ENCODE measurements at places on chromosomes 13 and 19.

DNA sequence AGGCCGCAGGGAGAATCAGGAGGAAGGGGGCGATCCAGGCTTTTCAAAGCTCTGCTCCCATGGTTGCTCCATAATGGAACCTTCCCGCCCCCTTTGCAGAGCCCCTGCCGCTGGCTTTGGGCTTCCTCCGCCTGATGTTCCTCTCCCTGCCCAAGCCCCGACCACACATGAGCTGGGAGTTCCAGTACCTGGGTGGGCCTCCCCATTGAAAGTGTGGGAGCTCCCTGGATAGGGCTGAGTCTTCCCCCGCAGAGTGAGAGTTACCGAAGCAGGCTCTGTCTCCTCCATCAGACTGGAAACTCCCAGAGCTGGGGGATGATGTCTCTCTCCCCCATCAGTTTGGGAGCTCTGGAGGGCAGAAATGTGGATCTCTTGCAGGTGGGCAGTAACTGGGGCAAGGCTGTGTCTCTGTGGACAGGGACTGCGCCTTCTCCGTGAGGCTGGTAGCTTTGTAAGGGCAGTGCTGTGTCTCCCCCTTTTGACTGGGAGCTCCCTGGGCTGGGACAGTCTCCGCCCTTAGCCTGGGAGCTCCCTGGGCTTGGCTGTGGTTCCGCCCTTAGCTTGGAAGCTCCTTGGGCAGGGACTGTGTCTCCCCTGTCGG is 722 bp downstream of the DCAF15 start:
- DNase-seq, result no peak

GRCh38 chr13:101490406-101491015 is 38.0 kb downstream of the ITGBL1 start:
- DNase-seq, result no peak

DNA sequence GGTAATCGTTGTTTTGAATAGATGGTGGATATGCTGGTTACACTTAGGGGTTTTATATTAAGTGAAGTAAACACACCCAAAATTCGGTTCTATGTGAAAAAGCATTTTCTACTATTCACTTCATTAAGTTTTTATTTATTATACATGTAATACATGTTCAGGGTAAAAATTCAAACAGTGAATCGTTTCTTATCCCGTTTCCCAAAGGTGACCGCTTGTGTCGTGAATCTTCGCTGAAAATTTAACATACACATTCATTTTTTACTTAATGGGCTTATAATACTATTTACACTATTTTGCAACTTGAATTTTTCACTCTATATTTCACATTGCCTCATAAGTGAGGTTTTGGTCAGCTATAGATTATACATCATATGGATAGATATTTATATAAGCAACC is 24.5 kb downstream of the IPO5 start:
- no peak for DNase-seq

- no peak for DNase-seq
Measured at GRCh38 chr13:71039440-71039839, 827.6 kb downstream of the DACH1 start.

DNA sequence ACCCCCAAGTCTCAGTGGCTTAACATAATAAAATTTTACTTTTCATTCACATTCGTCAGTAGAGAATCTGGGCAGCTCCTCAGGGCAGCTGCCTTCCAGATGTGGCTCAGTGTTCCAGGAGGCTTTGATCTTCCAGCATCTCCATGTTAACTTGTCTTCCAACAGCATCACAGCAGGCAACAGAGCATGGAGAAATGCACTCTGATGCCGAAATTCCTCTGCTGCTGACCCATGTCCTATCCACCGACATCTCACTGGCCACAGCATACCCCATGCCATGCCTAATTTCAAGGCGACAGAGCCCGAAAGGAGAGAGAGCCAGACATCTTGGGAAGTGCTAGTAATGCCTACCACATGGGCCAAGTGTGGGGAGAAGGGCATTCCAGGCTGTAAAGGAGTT is 64.9 kb upstream of the MEDAG start:
- DNase-seq, result no peak

- no peak for DNase-seq
Measured at GRCh38 chr13:36293497-36293896, 4.1 kb downstream of the CCDC169 start.

GRCh38 chr19:437041-437440 is 23.8 kb downstream of the SHC2 start:
- DNase-seq, result no peak

- DNase-seq, result peak; percentile 61
Measured at GRCh38 chr19:43798546-43799409, 3.5 kb downstream of the LYPD5 start.

DNA sequence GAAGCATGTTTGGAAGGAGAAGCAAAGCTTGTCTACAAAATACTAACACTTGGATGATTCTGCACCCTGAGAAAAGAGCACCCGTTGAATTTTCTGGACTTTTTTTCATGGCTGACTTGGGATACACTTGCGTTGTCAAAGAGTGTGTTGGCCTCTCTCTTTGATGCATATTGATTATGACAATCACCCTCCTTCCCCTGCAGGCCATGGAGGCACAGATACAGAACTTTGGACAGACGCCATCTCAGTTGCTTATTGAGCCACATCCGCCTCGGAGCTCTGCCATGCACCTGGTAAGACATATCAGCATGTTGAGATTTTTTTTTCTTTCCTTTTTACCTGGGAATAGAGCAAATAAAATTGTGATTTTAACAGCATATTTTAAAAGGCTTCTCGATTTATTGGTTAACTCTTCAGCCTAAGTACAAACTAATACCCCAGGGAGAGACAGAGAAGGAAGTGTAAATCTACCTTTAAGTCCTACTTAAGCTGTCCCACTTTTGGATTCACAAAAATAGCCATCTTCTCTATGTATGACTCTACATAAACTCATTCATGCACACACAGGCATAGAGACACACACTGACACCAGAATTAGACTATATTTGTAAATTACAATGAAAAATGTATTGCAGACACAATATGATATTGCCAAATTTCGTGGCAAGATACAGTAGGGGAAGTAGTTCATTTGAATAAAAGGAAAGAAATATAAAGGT is 169.7 kb upstream of the MAB21L1 start:
- DNase-seq, result no peak

- DNase-seq, result no peak
Measured at GRCh38 chr19:49231804-49232203, 74.2 kb downstream of the TRPM4 start.

GRCh38 chr19:14761607-14762006 is 16.8 kb downstream of the ADGRE2 start:
- no peak for DNase-seq

DNA sequence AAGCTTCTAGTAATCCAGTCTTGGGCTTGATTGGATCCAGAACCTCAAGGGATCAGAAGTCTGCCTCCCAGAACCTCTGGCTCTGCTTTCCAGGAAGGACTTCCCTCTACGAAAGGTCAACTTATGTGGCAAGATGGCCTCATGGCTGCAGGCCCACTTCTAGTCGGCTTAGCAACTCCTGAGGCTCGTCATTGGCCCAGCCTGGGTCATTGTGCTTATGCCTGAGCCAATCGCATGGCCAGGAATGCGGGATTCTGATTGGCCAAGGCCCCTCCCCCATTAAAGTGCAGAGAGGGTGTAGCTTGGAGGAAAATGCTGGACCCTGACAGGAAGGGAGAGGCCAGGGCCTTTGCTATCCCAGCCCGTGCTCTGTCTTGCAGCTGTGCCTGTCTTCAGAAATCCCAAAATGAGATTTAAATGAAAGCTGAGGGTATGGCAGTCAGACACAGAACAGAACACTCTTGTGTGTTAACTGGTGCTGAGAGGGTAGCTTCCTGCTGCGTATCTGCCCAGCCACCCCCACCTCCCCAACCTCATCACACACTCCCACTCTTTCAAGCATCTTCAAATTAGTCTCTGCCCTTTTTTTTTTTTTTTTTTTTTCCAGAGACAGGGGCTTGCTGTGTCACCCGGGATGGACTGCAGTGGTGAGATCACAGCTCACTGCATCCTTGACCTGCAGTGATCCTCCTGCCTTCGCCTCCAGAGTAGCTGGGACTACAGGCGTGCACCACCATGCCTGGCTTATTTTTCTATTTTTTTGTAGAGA is 5.5 kb upstream of the CCNE1 start:
- no peak for DNase-seq

DNA sequence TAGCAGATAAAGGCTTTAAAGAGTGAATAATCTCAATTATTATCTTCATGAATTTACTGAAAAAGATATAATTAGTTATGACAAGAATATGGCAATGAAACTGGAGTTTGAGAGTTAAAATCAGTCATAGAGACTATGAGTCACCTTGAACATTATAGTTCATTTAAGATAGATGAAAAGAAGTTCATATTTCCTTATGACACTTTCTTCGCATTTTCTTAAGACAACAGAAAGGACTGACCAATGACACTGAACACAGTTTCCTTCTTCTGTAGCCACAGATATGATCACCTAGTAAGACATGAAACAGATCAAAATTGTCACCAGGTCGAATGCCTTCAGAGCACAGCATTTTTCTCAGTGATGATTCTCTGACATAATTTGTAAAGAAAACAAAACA is 202.1 kb downstream of the KLF12 start:
- no peak for DNase-seq

GRCh38 chr19:33235269-33235995 is 9.8 kb upstream of the SLC7A10 start:
- DNase-seq, result peak; percentile 81

GRCh38 chr19:54606230-54606629 is 12.8 kb downstream of the LILRA1 start:
- DNase-seq, result no peak

DNA sequence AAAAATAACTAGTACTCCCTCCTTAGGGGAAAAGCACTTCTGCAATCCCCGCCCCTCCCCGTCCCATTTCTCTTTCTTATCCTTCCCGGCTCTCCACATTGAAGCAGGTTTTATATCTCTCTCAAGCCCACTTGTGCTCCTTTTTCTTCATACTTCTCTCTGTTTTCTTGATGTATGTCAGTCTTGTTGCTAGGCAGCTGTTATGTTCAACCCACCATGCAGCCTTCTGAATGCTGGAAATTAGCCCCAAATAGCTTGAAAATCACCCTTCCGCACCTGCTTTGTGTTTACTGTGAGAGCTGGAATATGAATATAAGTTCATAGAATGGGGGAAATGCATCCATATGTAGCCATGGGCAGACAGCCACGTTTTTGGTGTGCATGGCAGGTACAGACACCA is 461.4 kb downstream of the MYO16 start:
- no peak for DNase-seq

DNA sequence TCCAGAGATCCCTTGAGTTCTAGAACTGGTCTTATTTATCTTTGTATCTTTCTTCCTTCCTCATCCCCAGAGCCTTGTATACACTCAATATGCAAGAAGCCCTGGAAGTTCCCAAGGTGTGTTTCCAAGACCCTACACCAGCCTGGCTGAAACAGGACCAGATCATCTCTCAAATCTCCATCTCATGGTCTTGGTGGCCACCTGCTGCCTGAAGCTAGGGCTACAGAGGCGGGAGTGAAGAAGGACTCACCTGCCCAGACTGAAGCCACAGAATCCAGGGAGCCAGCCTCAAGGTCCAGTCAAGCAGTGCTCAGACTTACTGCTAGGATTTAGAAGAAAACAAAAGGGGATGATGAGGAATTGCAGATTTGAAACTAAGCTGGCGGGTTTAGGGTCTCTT is 6.1 kb upstream of the CYSLTR2 start:
- no peak for DNase-seq

- no peak for DNase-seq
Measured at GRCh38 chr19:17686023-17686521, 2.1 kb downstream of the UNC13A start.

DNA sequence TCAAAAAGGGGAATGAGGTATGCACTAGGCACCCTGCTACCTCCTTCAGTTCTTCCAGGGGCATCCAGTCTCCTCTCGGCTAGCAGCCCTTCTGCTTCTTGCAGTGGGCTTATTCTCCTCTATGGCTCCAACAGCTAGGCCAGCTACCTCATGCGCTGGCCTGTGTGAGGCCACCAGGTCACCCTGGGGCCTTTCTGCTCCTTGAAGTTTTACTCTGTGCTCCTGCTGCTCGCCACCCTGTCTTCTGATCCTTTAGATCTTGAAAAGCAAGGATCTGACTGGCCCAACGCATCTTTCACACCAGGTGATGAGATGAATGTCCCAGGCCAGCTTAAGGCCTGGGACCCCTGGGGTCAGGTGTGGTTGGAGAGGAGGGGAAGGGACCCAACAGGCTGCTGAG is 66.2 kb downstream of the RUBCNL start:
- DNase-seq, result no peak

GRCh38 chr13:46906405-46906804 is 9.6 kb upstream of the HTR2A start:
- DNase-seq, result no peak

DNA sequence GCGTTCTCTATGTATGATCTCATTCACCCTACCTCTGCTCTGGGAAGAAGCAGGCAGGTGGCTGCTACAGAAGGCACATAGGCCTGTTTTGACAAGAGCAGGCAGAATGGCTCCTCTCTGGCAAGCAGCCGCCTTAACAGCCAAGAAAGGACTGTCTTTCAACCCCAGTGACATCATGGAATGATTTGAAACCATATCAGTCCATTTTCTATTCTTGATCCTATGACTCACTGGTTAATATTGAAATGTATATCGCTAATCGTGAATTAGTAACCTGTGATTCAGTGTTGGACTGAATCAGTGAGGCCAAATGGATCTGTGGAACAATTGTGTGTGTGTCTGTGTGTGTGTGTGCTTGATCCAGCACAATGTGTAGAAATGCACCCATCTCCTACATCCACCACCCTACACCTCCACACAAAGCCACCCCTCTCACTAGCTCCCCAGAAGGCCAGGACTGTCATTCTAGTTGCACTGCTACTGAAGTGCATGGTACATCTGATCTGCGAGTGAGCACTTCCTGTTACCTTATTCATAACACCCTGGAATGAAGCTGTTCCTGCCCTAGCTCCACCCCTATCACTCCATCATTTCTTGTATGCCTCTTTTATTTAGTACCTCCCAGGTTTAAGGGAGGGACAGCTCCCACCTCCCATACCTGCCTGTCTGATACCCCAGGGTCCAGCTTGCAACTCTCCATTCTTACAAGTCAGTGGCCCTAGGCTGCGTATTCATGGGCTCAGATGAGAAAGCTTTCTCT is 460.0 kb downstream of the FOXO1 start:
- DNase-seq, result no peak

GRCh38 chr13:37656247-37656940 is 57.8 kb upstream of the POSTN start:
- no peak for DNase-seq

All from D341Med (cell line).